ENCODE measurements at places on chromosomes 11 and 22.

DNA sequence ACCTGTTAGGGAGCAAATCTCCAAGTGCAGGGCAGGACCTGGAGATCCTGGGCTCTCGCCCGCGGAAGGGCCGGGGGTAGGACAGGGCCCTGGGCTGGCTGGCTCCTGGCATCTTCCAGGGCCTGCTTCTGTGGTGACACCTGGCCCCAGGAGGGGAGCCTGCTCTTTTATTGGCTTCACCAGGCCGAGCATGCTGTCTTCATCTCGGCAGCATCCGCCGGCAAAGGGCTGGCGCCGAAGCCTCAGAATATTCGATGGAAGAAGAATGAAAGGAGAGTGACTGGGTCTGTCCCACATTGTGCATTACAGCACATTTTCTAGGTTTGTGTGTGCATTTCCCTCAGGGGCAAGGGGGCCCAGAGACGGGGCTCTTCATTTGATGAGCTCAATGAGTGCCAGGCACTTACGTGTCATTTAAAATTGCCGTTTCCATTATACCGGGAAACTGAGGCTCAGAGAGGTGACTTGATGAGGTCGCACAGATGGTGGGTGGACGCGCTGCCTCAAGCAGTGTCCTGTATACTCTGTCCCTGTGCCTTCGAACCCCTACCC is 70.0 kb downstream of the RBX1 start:
- no peak for DNase-seq

DNA sequence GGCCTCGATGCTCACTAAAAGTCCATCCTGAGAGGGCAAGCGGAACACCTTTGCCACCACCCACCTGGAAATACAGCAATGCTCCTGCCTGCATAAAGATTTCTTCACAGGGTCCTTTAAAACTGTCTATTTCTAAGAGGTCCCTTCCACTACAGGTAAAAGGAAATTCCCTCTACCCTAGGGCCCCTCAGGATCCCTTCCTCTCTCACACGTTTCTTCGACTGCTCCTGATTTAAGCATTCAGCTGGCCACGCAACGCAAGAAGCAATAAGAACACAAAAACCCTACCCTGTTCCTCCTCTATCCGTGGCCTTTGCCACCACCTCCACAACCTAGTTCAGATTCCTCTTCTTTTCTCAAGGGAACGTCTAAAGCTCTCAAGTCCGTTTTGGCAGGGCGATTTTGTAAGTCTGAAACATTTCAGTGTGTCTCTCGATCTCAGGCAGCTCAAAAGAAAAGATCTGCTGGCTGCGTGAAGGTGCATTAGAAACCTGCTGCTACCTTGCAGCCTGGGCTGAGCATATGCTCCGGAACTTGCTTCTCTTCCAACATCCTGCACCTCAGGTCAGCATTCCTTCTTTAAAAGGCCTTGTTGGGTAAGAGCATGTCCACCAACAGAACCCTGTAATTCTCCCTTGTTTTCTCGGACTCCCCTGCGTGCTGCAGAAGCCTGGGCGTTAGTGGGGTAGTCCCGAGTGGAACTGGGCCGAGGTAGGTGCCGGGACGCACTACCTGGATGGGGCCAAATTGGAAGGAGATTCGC is 1.6 kb downstream of the LGR4 start:
- DNase-seq, result no peak

DNA sequence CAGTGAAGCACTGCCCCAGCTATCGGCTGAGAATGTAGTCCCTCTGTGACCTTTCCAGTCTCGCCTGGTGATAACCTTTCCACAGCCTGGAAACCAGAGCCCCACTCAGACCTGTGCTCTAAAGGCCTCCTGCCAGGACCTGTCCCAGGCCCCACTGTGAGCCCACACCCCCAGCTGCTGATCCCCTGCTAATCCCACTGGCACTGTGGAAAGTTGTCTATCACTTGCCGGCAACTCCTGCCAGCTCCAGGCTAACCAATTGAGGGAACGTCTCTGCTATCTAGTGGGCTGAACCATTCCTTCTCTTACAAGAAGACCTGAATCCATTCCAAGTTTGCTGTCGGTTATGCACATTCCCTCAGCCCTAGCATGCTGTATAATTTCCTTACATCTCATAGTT is 328.2 kb downstream of the FAM181B start:
- no peak for DNase-seq

DNA sequence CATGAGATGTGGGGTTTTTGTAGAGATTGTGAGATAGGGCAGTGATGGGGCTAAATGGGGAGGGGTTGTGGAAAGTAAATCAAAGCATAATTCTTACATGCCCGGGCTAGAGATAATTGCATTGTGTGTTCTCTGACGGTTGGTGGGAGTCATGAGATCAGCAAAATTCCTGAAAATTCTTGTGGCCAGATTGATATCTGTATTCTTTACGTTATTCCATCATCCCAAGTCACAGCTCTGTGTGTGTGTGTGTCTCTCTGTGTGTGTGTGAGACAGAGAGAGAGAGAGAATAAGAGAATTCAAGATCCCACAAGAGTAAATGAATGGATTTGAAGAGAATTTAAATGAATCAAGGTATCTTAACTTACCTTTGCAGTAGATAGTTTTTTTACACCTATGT is 138.6 kb upstream of the ARHGAP20 start:
- no peak for DNase-seq

- DNase-seq, result no peak
Measured at GRCh38 chr11:20193307-20193706, 33.0 kb upstream of the DBX1 start.

- DNase-seq, result no peak
Measured at GRCh38 chr22:49036513-49036912, 791.2 kb downstream of the BRD1 start.

- DNase-seq, result no peak
Measured at GRCh38 chr11:89168396-89168795, 9.3 kb upstream of the TYR start.

DNA sequence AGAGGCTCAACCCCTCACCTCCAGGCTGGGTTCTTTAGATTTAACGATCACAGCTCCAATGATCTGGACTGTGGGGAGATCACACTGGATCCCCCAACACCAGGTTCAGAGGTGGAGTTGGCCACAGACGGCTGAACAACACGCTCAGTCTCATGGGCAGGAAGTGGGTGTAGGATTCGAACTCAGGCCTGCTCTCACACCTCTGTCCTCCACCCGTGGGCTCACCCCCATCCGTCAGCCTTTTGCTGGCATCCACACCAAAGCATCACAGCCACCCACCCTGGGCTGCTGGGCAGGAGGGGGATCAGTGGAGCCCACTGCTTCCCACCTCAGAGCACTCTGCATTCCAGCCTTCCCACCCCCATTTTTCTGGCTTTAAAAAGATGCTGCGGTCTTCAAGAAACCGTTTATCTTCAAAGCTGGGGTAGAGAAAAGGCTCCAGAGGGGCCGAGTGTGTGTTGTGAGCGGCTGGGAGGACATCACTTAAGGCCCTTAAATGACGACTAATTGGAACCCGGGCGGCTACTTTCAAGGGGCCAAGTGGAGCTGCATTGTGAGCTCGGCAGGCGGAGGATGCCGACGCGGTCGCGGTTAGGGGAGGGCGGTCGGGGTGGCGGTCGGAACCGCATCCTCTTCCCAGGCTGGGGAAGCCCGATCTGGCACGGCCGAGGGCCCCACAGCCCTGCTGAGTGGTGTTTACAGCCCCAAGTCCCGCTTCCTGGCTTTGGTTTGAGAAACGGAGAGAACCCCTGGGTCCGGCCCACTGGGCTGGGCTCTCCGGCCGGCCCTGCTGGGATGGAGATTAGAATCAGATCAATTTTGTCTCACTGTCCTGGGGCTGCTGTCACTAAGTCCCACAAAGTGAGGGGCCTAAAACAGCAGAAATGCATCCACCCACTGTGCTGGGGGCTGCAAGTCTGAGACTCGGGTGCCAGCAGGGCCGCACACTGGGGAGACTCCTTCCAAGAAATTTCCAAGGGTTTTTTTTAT is 15.9 kb upstream of the FGF3 start:
- no peak for DNase-seq

GRCh38 chr22:26554956-26555355 is 35.0 kb downstream of the TPST2 start:
- DNase-seq, result no peak

GRCh38 chr11:114187173-114187572 is 109.0 kb upstream of the NNMT start:
- no peak for DNase-seq

DNA sequence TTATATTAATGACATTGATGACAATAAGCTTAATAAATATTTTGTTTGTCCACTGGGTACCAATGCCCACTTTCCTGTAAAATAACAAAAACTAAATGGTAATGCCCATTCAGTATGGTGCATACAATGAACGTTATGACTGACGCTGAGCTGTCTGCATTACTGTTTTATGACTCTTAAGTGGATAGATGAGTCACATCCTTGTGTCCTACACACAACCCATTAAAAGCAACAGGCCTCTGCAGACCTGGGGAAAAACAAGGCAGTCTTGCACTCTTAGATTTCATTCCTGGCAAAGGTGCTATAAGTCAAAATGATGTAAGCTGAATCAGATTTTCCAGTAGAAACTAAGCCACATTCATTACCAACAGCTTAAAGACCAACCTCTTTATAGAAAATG is 176.3 kb upstream of the TMEM45B start:
- DNase-seq, result peak; percentile 87

- no peak for DNase-seq
Measured at GRCh38 chr11:76835928-76836612, 24.6 kb upstream of the ACER3 start.

DNA sequence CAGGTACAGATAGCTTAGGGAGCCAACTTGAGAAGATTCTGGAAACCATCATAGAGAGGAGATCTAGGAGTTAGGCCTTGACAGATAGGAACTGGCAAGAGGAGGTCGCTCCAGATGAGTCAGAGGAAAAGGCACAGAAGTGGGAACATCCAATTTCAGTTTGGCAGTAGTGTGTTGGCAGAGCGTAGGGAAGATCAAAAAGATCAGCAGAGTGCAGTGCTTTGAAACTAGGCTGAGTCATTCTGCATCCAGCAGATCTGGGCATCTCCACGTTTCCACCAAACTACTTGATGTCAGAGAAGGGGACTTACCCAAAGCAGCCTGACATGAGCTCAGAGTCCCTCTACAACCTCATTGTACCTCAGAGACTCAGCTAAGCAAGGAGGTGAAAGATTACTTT is 58.5 kb downstream of the GAB4 start:
- no peak for DNase-seq

DNA sequence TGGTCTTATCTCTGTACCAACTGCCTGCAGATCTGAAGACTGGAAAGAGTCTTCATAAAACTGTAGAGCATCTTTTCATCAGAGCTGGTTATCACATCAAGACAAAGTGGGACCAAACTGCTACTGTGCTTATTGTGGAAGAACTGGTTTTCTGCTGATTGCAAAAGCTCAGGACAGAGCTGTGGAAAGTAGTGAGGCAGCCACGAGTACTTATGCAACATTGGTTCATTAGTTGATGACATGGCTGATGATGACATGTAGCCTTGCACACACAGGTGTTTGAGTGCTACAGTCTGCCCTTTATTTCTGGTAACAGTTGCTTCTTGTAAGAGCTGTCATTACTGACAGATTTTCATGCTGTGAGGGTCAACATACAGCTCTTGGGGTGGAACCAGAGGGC is 185.4 kb upstream of the GUCY1A2 start:
- no peak for DNase-seq

DNA sequence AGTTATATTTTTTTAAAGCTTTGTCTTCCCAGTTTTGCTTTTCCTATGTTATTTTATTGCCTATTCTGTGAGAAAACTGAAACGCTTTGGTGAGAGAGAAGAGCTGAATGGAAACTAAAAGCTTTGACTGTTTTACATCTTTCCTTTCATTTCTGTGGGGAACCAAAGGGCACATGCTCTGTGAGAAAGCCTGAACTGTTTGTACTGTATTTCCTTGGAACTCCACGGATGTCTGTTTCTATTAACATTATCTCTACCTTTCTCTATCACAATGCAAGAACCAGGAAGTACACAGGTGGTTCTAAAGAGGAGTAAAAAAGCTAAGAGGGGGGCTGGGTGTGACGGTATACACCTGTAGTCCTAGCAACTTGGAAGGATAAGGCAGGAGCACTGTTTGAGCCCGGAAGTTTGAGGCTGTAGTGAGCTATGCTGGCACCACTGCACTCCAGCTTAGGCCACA is 43.8 kb downstream of the CELF1 start:
- DNase-seq, result no peak

DNA sequence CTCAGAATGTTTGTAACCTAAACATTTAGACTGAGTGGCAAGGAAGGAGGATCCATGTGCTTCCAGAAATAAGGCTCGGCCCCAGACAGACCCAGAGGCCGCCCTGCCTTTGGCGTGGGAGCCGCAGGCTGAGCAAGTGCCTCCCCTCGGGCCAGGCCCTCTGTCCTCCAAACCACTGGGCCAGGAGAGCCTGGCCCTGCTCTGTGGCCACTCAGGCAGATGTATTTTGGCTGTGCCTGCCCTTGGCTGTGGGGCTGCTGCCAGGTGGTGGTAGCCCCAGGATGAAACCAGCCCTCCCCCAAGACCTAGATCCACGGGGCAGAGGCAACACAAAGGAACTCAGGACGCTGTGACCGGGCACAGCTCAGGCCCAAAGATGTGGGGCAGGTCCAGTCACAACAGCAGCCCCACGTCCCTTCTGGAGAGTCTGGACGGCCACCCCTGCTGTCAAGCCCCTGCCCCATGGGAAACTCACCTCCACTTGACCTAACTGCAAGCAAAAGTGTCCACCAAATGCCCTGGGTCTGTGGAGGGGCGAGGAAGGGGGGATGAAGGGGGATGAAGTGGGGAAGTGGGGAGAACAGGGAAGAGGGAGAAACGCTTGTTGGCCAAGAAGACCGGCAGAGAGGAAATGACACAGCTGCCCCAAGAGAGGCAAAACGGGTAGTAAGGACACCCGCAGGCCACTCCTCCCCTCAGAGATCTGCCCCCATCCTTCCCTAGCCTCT is 24.0 kb downstream of the PISD start:
- no peak for DNase-seq

DNA sequence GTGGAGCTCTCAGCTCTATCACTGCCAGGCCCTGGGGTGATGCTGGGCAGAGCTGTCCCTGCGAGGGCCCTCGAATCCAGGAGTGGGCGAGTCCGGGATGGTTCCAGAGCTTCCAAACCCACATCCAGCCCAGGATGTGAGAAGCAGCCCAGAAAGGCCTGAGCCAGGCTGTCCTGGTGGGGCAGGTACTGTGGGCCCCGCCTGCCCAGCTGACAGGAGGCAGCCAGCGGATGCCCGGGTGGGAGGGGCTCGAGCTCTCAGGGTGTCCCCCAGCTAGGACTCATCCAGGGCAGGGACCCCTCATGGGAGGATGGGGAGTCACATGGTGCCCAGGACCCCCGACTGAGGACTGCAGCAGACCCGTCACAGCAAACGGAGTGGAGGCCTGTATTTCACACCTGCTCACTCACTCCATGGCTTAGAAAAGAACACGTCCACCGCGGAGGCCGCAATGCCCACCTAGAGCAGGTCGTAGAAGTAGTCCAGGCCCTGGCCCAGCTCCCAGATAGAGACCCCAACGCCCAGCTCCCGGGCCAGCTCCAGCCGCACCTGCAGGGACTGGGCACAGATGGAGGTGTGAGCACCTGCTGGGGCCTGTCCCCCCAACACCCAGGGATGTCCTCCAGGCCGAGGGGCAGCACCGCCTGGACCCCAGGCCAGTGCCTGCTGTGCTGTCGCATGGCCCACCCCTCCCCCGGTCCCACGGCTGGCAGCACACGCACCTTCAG is 26.9 kb downstream of the TSPAN4 start:
- DNase-seq, result no peak
